Stimulated activated CD4-positive, alpha-beta T cell treated with anti-CD3 and anti-CD28 coated beads, Interleukin-1b, Interleukin-23, amount 100 ng/mL, for 1 hour (primary cell): ENCODE measurements at places on chromosomes 11 and 22.

DNA sequence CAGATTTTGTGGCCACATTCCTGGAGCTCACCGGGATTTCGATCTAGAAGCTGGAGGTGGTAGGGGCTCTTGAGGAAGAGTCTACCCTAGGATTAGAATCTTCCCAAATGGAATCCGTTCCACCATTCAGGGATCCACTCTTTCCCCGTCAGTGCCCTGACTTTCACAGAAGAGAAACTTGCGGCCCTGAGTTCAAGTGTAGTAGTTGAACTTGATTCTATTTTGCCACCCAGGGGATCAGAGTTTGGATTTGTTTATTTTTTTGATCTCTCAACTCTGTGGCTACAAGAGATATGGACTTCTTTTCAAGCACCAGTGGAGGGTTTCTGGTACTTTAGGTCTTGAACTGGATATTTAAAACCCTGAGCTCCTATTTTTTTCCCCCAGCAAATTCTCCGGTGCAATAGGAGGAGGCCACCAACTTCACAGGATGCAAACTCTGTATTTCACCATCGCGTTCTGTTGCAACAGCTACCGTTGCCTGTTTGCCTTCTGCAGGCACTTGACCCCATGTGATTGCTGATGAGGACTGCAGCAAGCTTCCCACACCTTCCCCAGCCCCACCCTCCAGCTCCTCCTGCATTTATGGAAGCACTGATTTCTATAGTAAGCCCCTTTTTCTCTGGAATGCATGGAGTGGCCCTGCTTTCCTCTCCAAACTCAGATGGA is 14.8 kb upstream of the MRGPRF start:
- no peak for DNase-seq

GRCh38 chr11:66006891-66007176 is 4.5 kb downstream of the BANF1 start:
- no peak for DNase-seq

GRCh38 chr11:42043312-42043711 is 583.9 kb upstream of the LRRC4C start:
- no peak for DNase-seq

GRCh38 chr22:37996079-37996478 is 11.7 kb upstream of the SOX10 start:
- no peak for DNase-seq

- DNase-seq = no peak
Observed at GRCh38 chr11:75477614-75477935, 44.6 kb upstream of the KLHL35 start.

- no peak for DNase-seq
Observed at GRCh38 chr11:128174465-128175291, 412.7 kb downstream of the ETS1 start.

DNA sequence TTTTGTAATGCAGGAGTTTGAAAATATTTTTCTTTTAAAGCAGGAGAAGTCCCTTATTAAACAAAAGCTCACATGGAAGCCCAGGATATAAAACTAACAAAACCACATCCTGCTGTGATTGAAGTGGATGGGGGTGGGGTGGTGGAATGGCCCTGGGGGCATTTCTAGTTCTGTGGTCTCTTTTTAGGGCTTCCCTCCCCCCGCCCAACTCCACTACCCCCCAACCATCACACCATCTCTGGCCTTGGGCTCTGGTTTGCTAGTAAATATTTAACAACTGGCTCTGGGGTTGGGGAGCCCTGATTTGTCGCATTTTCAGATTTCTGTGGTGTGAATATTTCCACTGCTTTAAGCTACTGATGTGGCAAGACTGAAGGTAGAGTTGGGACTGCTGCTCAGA is 279.6 kb upstream of the PLET1 start:
- no peak for DNase-seq

GRCh38 chr11:128324051-128324481 is 263.3 kb downstream of the ETS1 start:
- DNase-seq = no peak

DNA sequence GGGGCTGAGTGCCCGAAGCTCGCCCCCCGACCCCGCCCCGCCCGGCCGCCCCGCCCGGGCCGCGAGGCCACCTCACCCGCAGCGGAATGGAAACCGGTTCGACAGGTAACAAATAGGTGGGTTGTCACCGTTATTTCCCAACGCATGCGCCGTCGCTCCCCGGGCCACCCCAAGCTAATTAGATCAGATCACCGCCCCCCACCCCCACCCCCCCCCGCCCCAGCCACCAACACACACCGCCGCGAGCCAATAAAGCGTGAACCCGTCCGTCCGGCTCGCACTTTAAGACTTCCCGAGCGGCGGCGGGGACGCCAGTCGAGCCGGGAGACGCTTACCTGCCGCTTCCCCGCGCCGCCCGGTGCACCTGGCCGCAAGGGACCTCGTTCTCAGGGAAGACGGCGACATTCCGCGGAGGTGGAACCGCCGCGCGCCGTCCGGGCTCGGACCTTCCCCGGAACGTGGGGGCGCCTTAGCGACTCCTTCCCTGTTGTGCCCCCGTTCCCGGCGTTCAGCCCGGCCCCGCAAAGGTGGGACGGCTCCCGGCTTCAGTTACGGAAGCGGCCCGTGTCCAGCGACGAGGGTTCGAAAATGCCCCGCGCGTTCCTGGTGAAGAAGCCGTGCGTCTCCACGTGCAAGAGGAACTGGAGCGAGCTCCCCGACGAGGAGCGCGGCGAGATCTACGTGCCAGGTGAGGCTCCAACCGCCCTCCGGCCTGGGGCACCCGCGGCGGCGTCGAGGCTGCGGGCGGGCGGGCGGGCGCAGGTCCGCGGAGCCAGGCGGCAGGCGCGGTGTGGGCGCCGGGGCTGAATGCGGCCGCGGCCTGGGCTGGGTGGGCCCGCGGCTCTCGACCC is at the start of gene OVOL1:
TSS of gene OVOL1 (plus strand) at position 278 of the 851 bp plus-strand sequence. CDS start at position 589, 311 bp downstream.
- DNase-seq = no peak

GRCh38 chr11:119432484-119433357 is 9.7 kb upstream of the THY1 start:
- no peak for DNase-seq

GRCh38 chr11:72191961-72192381 is at the start of gene FOLR1:
Gene FOLR1 (plus strand): TSS chr11:72192140. CDS start chr11:72192174, 34 bp downstream.
- DNase-seq = no peak

DNA sequence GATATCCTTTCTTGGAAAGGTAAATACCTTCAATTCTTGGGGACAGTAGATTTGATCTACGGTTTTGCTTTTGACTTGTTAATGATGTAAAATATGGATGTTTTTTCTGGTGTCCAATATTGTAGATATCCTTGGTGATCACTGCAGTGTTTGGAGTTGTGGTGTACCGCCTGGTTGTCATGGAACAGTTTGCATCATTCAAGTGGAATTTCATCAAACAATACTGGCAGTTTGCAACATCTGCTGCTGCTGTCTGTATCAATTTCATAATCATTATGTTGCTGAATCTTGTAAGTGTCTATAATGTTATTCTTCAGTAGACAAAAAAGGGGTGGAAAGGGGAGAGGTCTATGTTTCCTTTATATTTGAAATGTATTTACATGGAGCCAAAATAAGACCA is 27.4 kb upstream of the MUC15 start:
- DNase-seq = no peak

DNA sequence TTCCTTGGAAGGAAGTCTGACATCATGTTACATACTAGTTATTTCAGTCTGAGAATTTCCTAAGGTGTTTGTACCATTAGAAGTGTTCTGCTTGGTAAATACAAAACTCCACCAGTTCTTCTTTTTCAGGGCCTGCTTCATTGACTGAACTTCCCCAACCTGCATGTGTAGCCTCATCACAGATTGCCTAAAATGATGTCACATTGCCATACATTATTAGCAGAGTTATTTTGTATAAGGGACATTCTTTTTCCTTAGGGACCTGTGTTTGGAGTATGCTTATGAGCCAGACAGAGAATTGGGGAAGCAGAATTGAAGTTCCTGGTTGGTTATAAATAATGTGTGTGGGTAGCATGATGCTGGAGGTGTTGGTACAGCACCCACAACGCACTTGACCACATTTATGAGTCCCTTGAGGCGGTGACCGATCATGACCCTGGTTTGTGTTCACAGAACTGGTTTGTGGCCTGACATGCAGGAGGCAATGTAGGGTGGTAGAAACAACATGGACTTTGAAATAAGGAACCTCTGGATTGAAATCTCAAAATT is 16.4 kb upstream of the MMP7 start:
- no peak for DNase-seq

DNA sequence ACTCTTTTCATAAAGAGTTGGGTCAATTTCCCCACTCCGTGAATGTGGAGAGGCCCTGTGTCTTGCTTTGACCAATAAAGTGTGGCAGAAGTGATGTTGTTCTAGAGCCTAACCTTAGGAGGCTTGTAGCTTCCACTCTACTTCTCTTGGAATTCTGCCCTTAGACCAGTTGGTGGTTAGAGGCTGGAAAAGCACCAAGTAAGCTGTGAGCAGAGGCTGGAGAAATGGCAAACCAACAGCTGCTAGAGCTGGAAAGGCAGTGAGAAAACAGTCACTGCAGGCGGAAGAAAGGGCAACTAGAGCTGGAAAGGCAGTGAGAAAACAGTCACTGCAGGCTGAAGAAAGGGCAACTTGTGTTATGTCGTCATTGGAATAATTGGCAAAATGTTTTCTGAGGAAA is 29.8 kb upstream of the MSANTD2 start:
- no peak for DNase-seq

GRCh38 chr11:30089921-30090320 is 73.1 kb upstream of the KCNA4 start:
- no peak for DNase-seq

GRCh38 chr11:32931606-32932005 is 39.0 kb downstream of the QSER1 start:
- no peak for DNase-seq

- DNase-seq = no peak
Observed at GRCh38 chr11:27696961-27697360, 3.3 kb downstream of the BDNF start.
